ENCODE measurements at places on chromosomes 3 and 15. TPM values are rescaled to one million over a fixed set of nuclear protein-coding genes. Genes with fewer than 3 reads are reported as not detected.

- no peak overlapping the region for H3K27ac ChIP-seq
- DNase-seq, result no peak
- no peak overlapping the region for H3K4me3 ChIP-seq
- no peaks in the 10 kb centered on the region for H3K36me3 ChIP-seq
- H3K27me3 ChIP-seq, result no peaks in the 10 kb centered on the region
- H3K4me1 ChIP-seq, result no peaks in the 10 kb centered on the region
Observed at GRCh38 chr3:101195951-101196713, 124.2 kb downstream of the IMPG2 start.

Gene TJP1
- total RNA-seq, result 108 TPM

Gene SPINT1
- total RNA-seq, result 143 TPM

GRCh38 chr3:5197022-5197421, 9.5 kb downstream of the EDEM1 start:
- no peak for DNase-seq
- no peak overlapping the region for H3K27ac ChIP-seq
- peaks cover 9% of the 10 kb centered on the region for H3K4me1 ChIP-seq
- H3K27me3 ChIP-seq, result no peaks in the 10 kb centered on the region
- H3K4me3 ChIP-seq, result no peak overlapping the region

DNA sequence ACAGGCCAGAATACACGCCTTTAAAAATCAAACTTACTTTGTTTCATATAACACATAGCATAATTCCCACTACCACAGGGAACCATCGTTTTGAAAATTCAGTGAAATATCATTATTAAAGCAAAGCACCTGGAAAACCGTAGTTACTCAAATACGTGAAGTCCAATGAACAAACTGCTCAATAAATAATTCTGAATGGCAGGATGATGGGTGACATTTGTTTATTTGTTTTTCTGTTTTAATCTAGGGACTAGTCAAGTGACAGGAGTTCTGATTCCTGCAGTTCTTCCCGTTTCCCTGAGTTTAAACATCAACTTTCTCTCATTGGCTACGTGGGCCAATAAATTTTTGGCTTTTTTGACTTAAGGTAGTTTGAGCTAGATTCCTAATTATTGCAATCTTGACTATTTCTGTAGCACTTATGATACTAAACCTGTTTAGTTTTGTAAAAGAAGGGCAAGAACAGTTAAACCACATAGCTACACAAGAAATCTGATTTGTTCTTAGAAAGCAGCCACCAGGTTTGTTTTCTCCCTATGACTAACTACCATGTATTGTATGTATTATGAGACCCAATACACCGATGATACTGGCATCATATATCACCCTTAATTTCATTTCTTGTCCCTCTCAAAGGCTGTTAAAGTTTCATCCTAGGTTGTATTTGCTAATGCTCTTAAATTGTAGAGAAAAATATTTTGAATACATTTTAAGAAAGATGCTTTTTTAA, 411.2 kb downstream of the SHQ1 start:
- H3K4me3 ChIP-seq, result no peak overlapping the region
- peaks cover 14% of the 10 kb centered on the region for H3K4me1 ChIP-seq
- no peaks in the 10 kb centered on the region for H3K36me3 ChIP-seq

- H3K4me3 ChIP-seq, result no peak overlapping the region
- H3K27ac ChIP-seq, result no peak overlapping the region
- no peaks in the 10 kb centered on the region for H3K27me3 ChIP-seq
Observed at GRCh38 chr3:127888156-127888555, 26.9 kb upstream of the KBTBD12 start.

GRCh38 chr3:153634683-153635082, 472.7 kb downstream of the RAP2B start:
- no peaks in the 10 kb centered on the region for H3K4me1 ChIP-seq
- H3K36me3 ChIP-seq, result no peaks in the 10 kb centered on the region
- no peak overlapping the region for H3K27ac ChIP-seq
- no peak for DNase-seq
- H3K4me3 ChIP-seq, result no peak overlapping the region

- H3K4me1 ChIP-seq, result peaks cover 39% of the 10 kb centered on the region
- DNase-seq, result no peak
- no peaks in the 10 kb centered on the region for H3K27me3 ChIP-seq
- no peak overlapping the region for H3K27ac ChIP-seq
Observed at GRCh38 chr3:53196575-53197407, 35.8 kb downstream of the PRKCD start.

- no peak overlapping the region for H3K27ac ChIP-seq
- peaks cover 24% of the 10 kb centered on the region for H3K36me3 ChIP-seq
- no peaks in the 10 kb centered on the region for H3K27me3 ChIP-seq
- DNase-seq, result no peak
- no peak overlapping the region for H3K4me3 ChIP-seq
Observed at GRCh38 chr3:186046838-186047237, 62.1 kb downstream of the ETV5 start.

Gene TNNC1
- total RNA-seq, result 43.5 TPM

- H3K27ac ChIP-seq, result no peak overlapping the region
- H3K36me3 ChIP-seq, result no peaks in the 10 kb centered on the region
- no peak for DNase-seq
Observed at GRCh38 chr15:29616512-29616911, 205.8 kb downstream of the TJP1 start.

GRCh38 chr3:100429187-100429716, 27.9 kb downstream of the LNP1 start:
- no peak for DNase-seq
- no peak overlapping the region for H3K27ac ChIP-seq
- no peaks in the 10 kb centered on the region for H3K36me3 ChIP-seq
- H3K27me3 ChIP-seq, result no peaks in the 10 kb centered on the region
- H3K4me1 ChIP-seq, result peaks cover 19% of the 10 kb centered on the region
- no peak overlapping the region for H3K4me3 ChIP-seq

GRCh38 chr15:101068523-101068960, 149.4 kb downstream of the LRRK1 start:
- H3K36me3 ChIP-seq, result no peaks in the 10 kb centered on the region
- H3K27me3 ChIP-seq, result no peaks in the 10 kb centered on the region
- H3K4me1 ChIP-seq, result no peaks in the 10 kb centered on the region

- no peak for DNase-seq
- no peak overlapping the region for H3K4me3 ChIP-seq
- H3K4me1 ChIP-seq, result no peaks in the 10 kb centered on the region
- peaks cover 73% of the 10 kb centered on the region for H3K36me3 ChIP-seq
Observed at GRCh38 chr15:65460741-65461347, 38.1 kb upstream of the IGDCC4 start.

Gene OCA2
- 20.5 TPM for total RNA-seq

Gene C2CD4A
- total RNA-seq, result 0.25 TPM

Gene LIPH
- 0.13 TPM for total RNA-seq

Gene SNUPN
- 30.2 TPM for total RNA-seq

GRCh38 chr3:52053307-52054304, 2.8 kb downstream of the DUSP7 start:
- peak overlapping the region; percentile 35 for H3K27ac ChIP-seq
- H3K4me3 ChIP-seq, result no peak overlapping the region
- no peaks in the 10 kb centered on the region for H3K27me3 ChIP-seq
- peaks cover 53% of the 10 kb centered on the region for H3K4me1 ChIP-seq
- peaks cover 35% of the 10 kb centered on the region for H3K36me3 ChIP-seq

DNA sequence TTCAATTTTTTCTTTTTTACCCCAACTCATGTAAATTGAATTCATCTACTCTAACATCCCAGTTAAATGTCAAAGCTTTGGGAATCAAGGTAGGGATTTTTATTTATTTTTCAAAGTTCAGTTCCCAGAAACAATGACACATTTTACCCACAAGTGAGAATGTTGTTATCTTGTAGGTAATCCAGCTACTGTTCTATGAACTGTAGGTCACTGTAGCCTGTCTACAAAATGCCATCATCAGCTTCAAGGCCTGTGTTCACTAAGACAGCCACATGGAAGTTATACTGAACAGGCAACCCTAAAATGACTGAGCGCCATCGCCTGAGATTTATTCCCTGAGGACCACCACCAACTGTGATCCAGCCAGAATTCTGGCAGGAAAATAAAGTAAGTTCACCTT, 219.7 kb downstream of the FHIT start:
- no peak for DNase-seq
- no peaks in the 10 kb centered on the region for H3K4me1 ChIP-seq
- H3K4me3 ChIP-seq, result no peak overlapping the region

Gene CDC25A
- 0.94 TPM for total RNA-seq

Gene CCR8
- total RNA-seq, result not detected

Gene LPP
- 141 TPM for total RNA-seq

- H3K27ac ChIP-seq, result no peak overlapping the region
- no peaks in the 10 kb centered on the region for H3K4me1 ChIP-seq
- DNase-seq, result no peak
Observed at GRCh38 chr3:182902236-182902635, 78.1 kb downstream of the DCUN1D1 start.

All from thyroid gland (tissue), 4 donors.